ENCODE measurements at places on chromosomes 4 and X. TPM values are rescaled to one million over a fixed set of nuclear protein-coding genes. Genes with fewer than 3 reads are reported as not detected.

FHIP1A gene
- total RNA-seq: 0.18 TPM

PLA2G12A gene
- total RNA-seq: 16.2 TPM

SPANXA2 gene
- total RNA-seq: 0.23 TPM

CYSLTR1 gene
- total RNA-seq: not detected

RNF212 gene
- 1.6 TPM for total RNA-seq

CCDC110 gene
- 0.06 TPM for total RNA-seq

CXCL5 gene
- 56.4 TPM for total RNA-seq

MUC7 gene
- not detected for total RNA-seq

C4orf50 gene
- total RNA-seq: not detected

SSX2 gene
- total RNA-seq: not detected

MCF2 gene
- total RNA-seq: not detected

MMAA gene
- 0.98 TPM for total RNA-seq

PABPC1L2B gene
- not detected for total RNA-seq

AKAP14 gene
- total RNA-seq: not detected

MAGEB10 gene
- not detected for total RNA-seq

BRS3 gene
- not detected for total RNA-seq

SSX2B gene
- not detected for total RNA-seq

CFAP47 gene
- not detected for total RNA-seq

Data from A549 treated with ZK216348 at 1 μM for 4 hours (cell line).